ENCODE measurements at places on chromosomes 5 and 9. TPM values are rescaled to one million over a fixed set of nuclear protein-coding genes. Genes with fewer than 3 reads are reported as not detected.

DNA sequence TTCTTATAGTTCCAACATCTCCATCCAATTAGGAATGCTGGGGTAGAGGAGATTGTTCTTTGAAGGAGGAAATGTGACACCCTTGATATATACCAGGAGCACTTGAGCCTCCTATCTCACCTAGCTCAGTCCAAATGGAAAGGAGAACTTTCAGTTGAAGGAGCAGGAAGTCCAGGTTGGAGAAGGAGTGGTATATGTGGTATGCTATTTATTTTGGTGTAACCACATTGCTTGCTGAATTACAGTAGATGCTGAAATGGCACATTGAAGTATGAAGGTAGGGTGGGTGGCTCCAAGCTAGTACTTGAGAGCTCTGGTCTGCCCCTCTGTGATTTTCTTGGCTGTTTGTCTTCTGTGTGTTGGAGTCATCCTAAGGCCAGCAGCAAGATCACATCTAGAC, 6.1 kb downstream of the CSNK1G3 start:
- DNase-seq, result no peak

GRCh38 chr5:138844125-138844461, 31.0 kb downstream of the LRRTM2 start:
- DNase-seq, result no peak

DNA sequence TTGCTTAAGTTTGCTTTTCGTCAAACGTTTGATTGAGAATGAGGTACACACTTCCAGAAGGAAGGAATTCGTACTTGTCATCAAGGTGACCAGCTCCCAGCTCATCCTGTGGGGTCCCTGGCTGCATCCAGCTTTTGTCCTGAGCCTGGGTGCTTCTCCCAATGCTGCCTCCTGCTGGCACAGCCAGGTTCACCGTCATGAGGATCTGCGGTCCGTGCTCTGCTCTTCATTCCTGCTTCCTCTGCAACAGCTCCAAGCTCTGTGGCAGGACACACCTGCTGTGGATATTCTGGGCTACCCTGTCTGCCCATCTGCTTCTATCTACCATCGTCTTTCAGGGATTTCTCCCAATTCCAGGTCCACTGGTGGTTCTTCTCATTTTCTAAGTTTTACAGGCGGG, 13.3 kb upstream of the UBE2QL1 start:
- DNase-seq, result no peak

- no peak for DNase-seq
These were observed 287.8 kb upstream of the RASA1 start for GRCh38 chr5:86979811-86980411.

DNA sequence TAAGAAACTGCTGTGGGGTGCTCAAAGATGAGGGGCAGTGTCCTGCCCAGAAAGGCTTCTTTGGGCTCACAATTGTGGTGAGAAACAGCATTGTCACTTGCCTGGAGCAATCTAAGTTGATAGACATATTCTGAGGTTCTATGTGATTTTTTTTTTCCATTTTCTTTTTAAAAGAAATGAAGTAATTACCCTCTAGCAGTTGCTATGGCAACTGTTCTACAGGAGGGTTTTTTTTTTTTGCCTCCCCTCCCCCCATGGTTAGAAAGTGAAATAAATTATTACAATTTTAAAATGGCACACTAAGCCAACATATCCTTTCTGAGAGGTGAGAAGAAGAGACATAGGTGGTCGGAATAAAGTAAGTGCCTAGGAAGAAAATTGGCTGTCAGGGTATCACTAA, 127.0 kb downstream of the UNC13B start:
- no peak for DNase-seq

DNA sequence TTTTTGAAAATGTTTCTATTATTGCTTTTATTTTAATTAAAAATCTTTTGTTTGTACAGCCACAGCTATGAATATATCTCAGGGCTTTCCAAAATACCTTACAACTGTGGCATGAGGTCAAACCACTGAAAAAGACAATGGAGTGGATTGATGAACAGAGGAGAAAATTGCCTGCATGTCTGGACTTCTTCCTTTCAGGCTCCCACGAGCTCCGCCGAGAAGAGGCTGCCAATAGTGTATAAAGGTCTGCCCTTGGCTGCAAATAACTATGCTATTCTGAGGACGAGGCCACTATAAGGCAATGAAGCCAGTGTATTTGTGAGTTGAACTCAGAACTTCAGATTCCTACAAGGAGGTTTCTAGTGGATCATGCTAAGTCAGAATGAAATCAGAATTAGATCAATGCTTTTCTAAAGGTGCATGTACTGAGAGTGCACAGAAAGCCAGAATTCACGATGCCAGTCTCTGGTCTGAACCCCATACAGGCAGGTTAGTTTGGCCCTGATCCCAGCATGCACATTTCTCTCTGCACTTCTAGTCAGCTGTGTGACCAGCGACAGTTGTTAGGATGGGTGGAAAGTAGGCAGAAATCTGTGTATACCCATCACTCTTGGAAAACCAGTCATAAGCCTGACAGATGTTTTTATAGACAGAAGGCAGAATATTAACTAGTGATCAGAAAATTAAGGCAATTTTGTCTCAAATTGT, 42.7 kb upstream of the PLPP1 start:
- DNase-seq, result peak; percentile 52

DNA sequence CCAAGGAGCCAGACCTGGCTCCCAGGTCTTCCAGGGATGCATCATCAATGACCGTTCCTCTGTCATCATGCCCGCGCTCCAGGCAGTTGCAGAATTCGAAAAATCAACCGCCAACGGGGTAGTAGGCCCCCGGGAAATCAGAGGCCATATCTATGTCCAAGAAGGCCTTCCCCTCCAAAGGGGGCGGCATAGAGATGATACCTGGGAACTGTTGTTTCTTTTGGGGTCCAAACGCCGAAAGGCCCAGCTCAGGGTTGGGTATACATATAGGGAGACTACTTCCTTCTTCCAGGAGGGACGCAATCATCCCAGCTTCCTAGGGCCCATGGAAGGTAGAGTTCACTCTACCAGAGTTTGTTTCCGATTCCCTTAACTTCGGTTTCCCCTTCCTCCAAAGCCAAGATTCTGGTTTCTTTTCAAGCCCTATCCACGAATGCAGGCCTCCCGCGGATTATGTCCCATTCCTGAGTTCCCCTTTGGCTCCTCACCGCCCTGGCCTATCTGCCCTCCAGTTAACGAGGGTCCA, 754 bp downstream of the DCAF12 start:
- no peak for DNase-seq

GRCh38 chr9:129507805-129508204, 113.1 kb downstream of the C9orf50 start:
- DNase-seq, result no peak

- DNase-seq, result no peak
These were observed 16.7 kb upstream of the KIF27 start for GRCh38 chr9:83937861-83938455.

The PAPPA gene
- total RNA-seq, result 9.8 TPM

The SHB gene
- total RNA-seq, result 20.3 TPM

The CRB2 gene
- 1.3 TPM for total RNA-seq

The C1QTNF2 gene
- total RNA-seq, result 1.2 TPM

The CDKN2A gene
- not detected for total RNA-seq

The ECSCR gene
- 49.8 TPM for total RNA-seq

The HRH2 gene
- total RNA-seq, result 24.3 TPM

The DDX4 gene
- not detected for total RNA-seq
